Neural crest cell (in vitro differentiated cells): ENCODE measurements at places on chromosomes 12 and 14.

DNA sequence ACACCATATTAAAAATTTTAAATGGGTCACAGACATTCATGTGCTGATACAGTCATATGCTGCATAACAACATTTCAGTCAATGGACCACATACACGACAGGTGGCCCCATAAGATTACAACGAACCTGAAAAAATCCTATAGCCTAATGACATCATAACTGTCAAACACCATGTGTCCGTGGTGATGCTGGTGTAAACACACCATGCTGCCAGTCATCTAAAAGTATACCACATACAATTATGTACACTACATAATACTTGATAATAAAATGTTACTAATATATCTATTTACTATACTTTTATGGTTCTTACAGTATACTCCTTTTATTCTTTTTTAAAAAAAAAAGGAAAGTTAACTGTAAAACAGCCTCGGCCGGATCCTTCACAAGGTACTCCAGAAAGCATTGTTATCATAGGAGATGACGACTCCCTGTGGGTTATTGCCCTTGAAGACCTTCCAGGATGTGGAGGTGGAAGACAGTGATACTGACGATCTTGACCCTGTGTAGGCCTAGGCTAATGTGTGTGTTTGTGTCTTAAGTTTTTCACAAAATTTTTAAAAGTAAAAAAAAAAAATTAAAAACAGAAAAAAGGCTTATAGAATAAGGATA is 5.0 kb upstream of the TDG start:
- DNase-seq: no peak

- no peak for DNase-seq
Observed at GRCh38 chr14:73234586-73235394, 2.5 kb upstream of the PAPLN start.

DNA sequence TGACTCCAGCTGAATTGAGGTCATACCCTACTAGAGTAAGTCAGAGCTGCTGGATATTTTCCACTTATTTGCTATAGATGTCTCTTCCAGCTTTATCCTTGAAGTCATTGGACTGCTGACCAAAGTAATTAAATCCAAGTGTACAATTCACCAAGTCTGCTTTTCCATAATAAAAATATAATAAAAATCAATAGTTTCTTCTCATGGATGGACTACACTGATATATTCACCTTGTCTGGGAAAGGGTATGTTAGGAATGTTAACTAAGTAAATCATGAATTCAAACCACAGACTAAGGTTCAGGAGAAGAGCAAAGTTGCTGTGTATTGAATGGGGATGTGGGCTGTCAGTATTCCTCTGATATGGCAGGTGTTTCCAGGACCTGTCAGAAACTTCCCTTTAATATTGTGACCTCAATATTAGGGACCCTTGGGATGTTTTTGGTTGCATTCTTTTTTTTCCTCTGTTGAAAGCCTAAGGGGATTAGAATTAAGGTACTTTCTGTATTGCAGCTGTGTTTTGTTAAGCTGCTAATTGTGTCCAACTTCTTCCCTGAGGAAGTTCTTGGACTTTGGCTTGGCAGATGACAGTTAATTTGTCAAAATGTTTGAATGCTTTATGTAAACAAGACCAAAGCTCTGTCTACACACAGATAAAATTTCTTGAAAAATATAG is 284.0 kb downstream of the ATP23 start:
- no peak for DNase-seq

- no peak for DNase-seq
Observed at GRCh38 chr12:18837025-18837424, 99.1 kb downstream of the CAPZA3 start.

DNA sequence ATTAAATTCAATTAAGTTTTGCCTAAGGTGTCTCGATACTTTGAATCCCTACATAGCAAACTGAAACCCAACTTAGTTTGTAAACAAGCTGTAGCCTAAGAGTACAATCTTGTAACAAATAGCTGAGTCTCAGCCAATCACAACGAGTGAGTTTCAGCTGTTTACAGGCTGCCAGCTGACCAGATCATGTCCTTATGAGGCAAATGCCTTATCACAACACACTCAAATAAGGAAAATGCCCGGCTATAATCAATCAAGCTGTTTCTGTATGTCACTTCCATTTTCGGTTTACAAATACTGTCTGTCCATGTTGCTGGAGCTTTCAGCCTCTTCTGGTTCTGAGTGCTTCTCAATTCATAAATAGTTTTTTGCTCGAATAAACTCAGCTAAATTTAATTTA is 943.8 kb downstream of the SLC16A7 start:
- no peak for DNase-seq
